Activated CD4-positive, alpha-beta T cell treated with anti-CD3 and anti-CD28 coated beads, Interleukin-2, amount 50 U/mL, for 24 hours (primary cell): ENCODE measurements at places on chromosomes 13 and 19.

GRCh38 chr13:38824342-38824741 lies 137.5 kb downstream of the FREM2 start:
- no peak for DNase-seq

DNA sequence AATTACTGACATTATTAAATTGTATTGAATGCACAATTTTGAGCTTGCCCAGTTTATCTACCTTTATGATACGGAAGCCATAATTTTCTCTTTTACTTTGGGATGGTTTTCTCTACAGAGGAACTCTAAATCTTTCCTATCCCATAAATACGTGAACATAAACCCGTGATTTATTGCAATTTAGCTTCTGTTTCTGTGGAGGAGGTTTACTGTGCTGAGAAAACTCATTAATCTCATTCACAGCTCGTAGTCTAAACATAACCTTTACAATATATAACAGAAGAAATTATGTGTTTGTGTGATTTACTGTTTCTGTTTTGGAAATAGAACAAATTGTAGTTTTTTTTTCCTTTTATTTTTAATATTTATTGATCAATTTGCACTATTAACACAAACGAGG lies 207.1 kb upstream of the PCDH9 start:
- no peak for DNase-seq

- no peak for DNase-seq
Observed at GRCh38 chr13:44719857-44720671, 143.9 kb upstream of the TSC22D1 start.

DNA sequence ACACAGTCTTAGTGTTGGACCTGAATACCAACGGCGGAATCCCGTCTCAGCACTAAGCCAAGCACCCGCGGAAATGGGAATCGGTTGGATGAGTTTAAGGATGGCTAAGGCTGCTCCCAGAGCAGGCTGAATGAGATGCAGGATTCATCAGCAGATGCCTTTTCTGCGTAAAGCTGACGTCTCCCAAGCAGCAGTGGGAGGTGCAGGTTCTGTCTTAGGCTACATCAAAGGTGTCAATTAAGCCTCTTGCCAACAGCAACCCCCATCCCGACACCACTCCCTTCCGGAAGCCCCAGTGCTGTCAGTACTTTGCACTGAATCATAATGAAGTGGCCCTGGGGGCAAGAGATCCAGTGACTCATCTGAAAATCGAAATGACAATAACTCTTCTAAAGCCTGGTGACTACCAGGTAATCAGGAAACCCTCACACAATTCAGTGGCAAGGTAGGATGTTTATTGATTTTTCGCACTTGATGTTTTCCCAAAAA lies 275.6 kb downstream of the DCLK1 start:
- no peak for DNase-seq

DNA sequence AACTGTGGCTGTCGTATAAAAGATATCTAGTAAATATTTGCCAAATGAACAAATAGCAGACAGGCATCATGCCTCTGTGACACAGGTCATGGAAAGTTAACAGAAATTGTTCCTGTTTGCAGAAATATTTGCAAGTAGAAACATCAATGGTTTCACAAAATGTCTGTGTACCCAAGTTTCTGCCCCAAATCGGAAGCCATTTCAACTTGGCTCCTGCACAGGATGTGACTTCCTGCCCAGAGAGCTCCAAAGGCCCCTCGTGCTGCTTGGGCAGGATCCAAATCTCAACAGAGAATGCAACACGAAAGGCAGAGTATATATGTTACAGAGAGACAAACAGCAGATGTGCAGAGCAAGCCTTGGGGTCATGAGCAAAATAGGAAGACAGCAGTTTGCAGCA lies 95.5 kb upstream of the SERP2 start:
- no peak for DNase-seq
